ENCODE measurements at places on chromosomes 1 and 21. TPM values are rescaled to one million over a fixed set of nuclear protein-coding genes. Genes with fewer than 3 reads are reported as not detected.

- H3K4me3 ChIP-seq, result no peak overlapping the region
- H3K27ac ChIP-seq, result no peak overlapping the region
- H3K4me1 ChIP-seq, result no peaks in the 10 kb centered on the region
- peaks cover 91% of the 10 kb centered on the region for H3K36me3 ChIP-seq
- no peaks in the 10 kb centered on the region for H3K27me3 ChIP-seq
- no peak for DNase-seq
Measured at GRCh38 chr1:171576144-171576543, 45.9 kb upstream of the MYOCOS start.

GRCh38 chr1:245770156-245770555 is 615.4 kb downstream of the KIF26B start:
- no peak overlapping the region for H3K4me3 ChIP-seq
- no peaks in the 10 kb centered on the region for H3K27me3 ChIP-seq
- DNase-seq, result no peak
- no peaks in the 10 kb centered on the region for H3K4me1 ChIP-seq

- no peaks in the 10 kb centered on the region for H3K27me3 ChIP-seq
- DNase-seq, result no peak
- H3K36me3 ChIP-seq, result no peaks in the 10 kb centered on the region
- H3K27ac ChIP-seq, result no peak overlapping the region
- H3K4me1 ChIP-seq, result no peaks in the 10 kb centered on the region
Measured at GRCh38 chr1:53592521-53592982, 133.4 kb downstream of the DMRTB1 start.

DNA sequence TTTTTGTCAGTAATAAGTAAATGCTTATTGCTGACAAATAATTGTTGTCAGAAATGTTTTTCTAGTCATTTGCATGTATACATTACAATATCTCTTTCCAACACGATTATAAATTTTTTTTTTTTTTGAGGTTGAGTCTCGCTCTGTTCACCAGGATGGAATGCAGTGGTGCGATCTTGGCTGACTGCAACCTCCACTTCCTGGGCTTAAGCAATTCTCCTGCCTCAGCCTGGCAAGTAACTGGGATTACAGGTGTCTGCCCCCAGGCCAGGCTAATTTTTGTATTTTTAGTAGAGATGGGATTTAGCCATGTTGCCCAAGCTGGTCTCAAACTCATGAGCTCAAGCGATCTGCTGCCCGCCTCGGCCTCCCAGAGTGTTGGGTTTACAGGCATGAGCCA is 72.0 kb upstream of the ATF3 start:
- H3K27me3 ChIP-seq, result peaks cover 7% of the 10 kb centered on the region
- no peaks in the 10 kb centered on the region for H3K4me1 ChIP-seq
- H3K4me3 ChIP-seq, result no peak overlapping the region
- DNase-seq, result no peak
- H3K27ac ChIP-seq, result no peak overlapping the region
- no peaks in the 10 kb centered on the region for H3K36me3 ChIP-seq

- H3K4me3 ChIP-seq, result no peak overlapping the region
- DNase-seq, result no peak
- H3K4me1 ChIP-seq, result no peaks in the 10 kb centered on the region
- no peak overlapping the region for H3K27ac ChIP-seq
- no peaks in the 10 kb centered on the region for H3K27me3 ChIP-seq
Measured at GRCh38 chr1:195664628-195665027, 943.6 kb downstream of the KCNT2 start.

DNA sequence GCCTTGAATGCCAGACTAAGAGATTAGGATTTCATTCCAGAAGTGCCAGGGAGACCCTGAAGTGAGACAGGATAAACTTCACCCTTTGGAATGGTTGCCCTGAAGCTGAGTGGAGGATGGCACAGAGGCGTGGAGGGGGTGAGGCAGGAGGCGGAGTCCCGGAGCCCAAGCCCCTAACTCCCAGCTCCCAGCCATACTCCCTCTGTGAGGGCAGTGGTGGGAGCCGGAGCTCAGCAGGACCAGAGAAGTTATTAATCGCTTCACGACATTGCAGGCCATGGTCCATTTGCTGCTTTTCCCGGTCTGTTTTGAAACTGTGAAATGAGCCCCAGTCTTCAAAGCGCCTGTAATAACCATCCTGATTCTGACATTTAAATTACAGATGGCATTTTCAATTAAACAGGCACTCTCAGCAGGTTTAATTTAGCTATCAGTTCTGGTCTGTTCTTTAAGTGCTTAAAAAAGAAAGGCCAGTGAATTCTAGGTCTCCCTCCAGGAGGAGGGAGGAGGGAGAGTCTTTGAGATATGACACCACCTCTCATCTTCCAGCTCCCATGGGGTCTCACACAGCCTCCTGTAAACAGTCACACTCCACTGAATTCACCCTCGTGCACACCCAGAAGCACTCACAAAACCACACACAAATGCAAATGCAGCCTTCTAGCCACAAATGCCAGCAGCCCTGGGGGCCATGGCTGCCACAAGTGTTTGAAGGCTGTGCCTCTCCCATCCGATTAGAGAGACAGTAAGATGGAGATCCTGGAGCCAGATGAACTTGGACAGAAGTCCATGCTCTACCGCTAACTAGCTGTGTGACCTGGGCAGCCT is 19.6 kb downstream of the FBXO2 start:
- no peak for DNase-seq
- H3K36me3 ChIP-seq, result no peaks in the 10 kb centered on the region
- no peak overlapping the region for H3K27ac ChIP-seq
- H3K4me1 ChIP-seq, result no peaks in the 10 kb centered on the region
- H3K4me3 ChIP-seq, result no peak overlapping the region

DNA sequence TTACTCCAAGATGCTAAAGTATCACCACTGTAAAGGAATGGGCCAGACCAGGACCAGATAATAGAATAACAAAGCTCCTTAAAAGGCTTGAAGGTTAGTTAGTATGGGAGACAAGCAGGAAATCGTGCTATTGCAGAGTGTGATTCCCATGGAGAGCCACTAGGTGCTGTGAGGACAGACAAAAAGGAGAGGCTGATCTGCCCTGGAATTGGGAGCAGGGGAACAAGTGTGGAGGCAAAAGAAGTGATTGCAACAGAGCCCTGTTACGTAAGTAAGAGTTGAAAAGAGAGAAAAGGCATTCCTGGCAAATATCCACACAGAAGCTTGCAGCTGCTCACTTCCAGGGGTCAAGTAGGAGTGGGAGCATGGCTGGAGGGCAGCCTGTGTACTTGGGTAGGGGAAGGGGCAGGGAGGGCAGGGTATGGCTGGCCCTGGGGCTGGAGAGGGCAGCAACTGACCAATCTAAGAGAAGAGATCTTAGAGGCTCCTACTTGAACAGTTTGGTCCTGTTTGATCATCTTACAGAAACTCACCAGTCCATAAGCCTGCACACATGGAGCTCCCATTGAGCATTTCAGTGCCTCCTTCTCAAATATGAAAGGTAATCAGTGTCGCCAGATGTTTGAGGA is 207.7 kb upstream of the GJB5 start:
- no peak overlapping the region for H3K4me3 ChIP-seq
- no peak for DNase-seq
- no peaks in the 10 kb centered on the region for H3K4me1 ChIP-seq
- H3K36me3 ChIP-seq, result no peaks in the 10 kb centered on the region
- H3K27me3 ChIP-seq, result no peaks in the 10 kb centered on the region

- no peak overlapping the region for H3K27ac ChIP-seq
- no peak for DNase-seq
- no peaks in the 10 kb centered on the region for H3K27me3 ChIP-seq
- H3K4me1 ChIP-seq, result no peaks in the 10 kb centered on the region
- no peak overlapping the region for H3K4me3 ChIP-seq
Measured at GRCh38 chr1:43048601-43049011, 89.9 kb upstream of the SLC2A1 start.

- H3K27me3 ChIP-seq, result no peaks in the 10 kb centered on the region
- no peak overlapping the region for H3K27ac ChIP-seq
- no peaks in the 10 kb centered on the region for H3K4me1 ChIP-seq
- no peak overlapping the region for H3K4me3 ChIP-seq
Measured at GRCh38 chr1:147185432-147185831, 13.2 kb upstream of the PRKAB2 start.

GRCh38 chr1:16321176-16321867 is 31.0 kb downstream of the FBXO42 start:
- DNase-seq, result no peak
- no peaks in the 10 kb centered on the region for H3K4me1 ChIP-seq
- H3K4me3 ChIP-seq, result no peak overlapping the region
- no peaks in the 10 kb centered on the region for H3K27me3 ChIP-seq
- peaks cover 3% of the 10 kb centered on the region for H3K36me3 ChIP-seq

- H3K36me3 ChIP-seq, result peaks cover 12% of the 10 kb centered on the region
- H3K4me3 ChIP-seq, result peak overlapping the region; percentile 98
- no peaks in the 10 kb centered on the region for H3K27me3 ChIP-seq
- H3K27ac ChIP-seq, result peak overlapping the region; percentile 87
Measured at GRCh38 chr1:93080179-93080823, 1.2 kb downstream of the MTF2 start.

- H3K4me1 ChIP-seq, result peaks cover 95% of the 10 kb centered on the region
- peak overlapping the region; percentile 80 for H3K27ac ChIP-seq
- no peak for DNase-seq
- H3K27me3 ChIP-seq, result no peaks in the 10 kb centered on the region
- peaks cover 54% of the 10 kb centered on the region for H3K36me3 ChIP-seq
Measured at GRCh38 chr1:209767096-209767495, 11.2 kb downstream of the TRAF3IP3 start.

DNA sequence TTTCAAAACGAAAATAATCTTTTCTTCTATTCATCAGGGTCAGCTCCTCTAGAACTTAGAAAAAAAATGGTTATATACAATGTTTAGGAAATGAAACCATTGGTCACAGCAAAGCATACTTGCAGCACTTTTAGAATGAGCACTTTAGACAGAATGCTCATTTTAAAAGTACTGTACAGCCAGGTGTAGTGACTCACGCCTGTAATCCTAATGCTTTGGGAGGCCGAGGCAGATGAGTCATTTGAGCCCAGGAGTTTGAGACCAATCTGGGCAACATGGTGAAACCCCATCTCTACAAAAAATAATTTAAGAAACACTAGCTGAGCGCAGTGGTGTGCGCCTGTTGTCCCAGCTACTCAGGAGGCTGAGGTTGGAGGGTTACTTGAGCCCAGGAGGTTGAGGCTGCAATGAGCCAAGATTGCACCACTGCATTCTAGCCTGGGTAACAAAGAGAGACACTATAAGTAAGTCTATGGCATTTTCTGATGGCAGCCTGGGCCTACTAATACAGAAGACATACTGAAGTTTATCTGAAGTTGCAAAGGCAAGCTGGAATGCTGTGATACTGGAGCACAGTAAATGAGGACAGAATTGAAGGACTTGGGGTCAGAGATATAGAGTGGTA is 48.9 kb upstream of the ZNF326 start:
- DNase-seq, result no peak
- no peak overlapping the region for H3K27ac ChIP-seq
- no peaks in the 10 kb centered on the region for H3K36me3 ChIP-seq
- H3K4me3 ChIP-seq, result no peak overlapping the region
- no peaks in the 10 kb centered on the region for H3K4me1 ChIP-seq
- H3K27me3 ChIP-seq, result no peaks in the 10 kb centered on the region

DNA sequence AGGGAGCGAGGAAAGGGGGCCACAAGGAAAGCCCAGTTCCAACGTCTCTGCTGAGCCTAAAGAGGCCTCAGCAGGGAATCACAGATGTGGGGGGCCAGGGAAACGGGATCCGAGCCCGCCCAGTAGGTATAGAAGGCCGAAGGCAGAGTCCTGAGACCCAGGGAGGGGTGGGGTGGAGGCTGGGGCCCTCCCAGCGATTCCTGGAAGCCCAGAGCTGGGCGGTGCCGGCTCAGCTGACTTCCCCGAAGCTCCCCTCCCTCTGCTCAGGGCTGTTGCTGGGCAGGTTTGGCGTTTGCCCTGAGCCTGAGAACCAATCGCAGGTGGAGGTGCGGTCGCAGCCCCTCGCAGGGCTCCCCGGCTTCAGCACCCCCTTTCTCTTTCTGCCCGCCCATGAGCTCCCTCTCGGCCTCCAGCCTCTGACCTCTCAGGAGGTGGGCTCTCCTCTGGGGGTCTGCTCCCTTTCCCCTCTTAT is 12.8 kb downstream of the ADAMTSL4 start:
- peaks cover 74% of the 10 kb centered on the region for H3K4me1 ChIP-seq
- H3K36me3 ChIP-seq, result no peaks in the 10 kb centered on the region
- DNase-seq, result peak; percentile 78
- peak overlapping the region; percentile 95 for H3K27ac ChIP-seq

- H3K27ac ChIP-seq, result no peak overlapping the region
- H3K36me3 ChIP-seq, result no peaks in the 10 kb centered on the region
- no peak overlapping the region for H3K4me3 ChIP-seq
- peaks cover 3% of the 10 kb centered on the region for H3K4me1 ChIP-seq
Measured at GRCh38 chr21:46057111-46057709, 40.7 kb upstream of the COL6A2 start.

DNA sequence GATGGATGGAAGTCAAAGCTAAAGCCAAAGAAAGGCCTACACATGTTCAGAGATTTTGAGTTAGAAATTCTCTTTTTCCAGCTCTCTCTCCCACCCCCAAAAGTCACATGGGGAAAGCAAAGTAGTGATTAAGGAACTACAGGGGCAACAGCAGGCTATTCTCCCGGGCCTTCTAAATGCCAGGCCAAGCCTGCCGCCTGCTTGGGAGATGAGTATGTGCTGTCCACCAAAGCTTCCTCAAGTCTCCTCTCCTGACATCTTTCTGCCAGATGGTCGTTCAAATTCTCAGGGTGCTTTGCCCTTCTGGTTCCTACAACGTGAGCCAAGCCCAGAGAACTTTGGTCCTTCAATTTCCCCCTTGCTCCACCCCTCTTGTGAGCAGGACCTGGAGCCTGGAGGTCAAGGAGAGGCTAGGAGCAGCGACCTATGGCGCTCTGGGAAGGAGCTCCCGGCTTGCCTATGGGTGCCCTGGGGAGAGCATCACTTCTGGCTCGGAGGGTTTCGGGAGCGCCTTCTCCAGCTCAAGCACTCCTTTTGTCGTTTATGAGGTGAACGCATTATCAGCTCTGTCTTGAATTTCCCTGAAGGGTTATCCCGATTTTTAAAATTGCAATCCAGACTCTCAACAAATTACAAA is 4.4 kb upstream of the PRRX1 start:
- H3K27me3 ChIP-seq, result peaks cover 30% of the 10 kb centered on the region
- H3K36me3 ChIP-seq, result no peaks in the 10 kb centered on the region
- H3K27ac ChIP-seq, result no peak overlapping the region
- no peaks in the 10 kb centered on the region for H3K4me1 ChIP-seq
- H3K4me3 ChIP-seq, result no peak overlapping the region

- H3K27ac ChIP-seq, result no peak overlapping the region
- DNase-seq, result no peak
- H3K4me1 ChIP-seq, result no peaks in the 10 kb centered on the region
- no peaks in the 10 kb centered on the region for H3K27me3 ChIP-seq
Measured at GRCh38 chr21:41597811-41598231, 89.9 kb upstream of the TMPRSS2 start.

The FCRL2 gene
- total RNA-seq, result 0.17 TPM

The S100A9 gene
- not detected for total RNA-seq

The FRRS1 gene
- 1.1 TPM for total RNA-seq

The TPM3 gene
- total RNA-seq, result 412 TPM

The PRR9 gene
- total RNA-seq, result not detected

The CFHR5 gene
- total RNA-seq, result not detected

The SLC26A9 gene
- not detected for total RNA-seq

The TINAGL1 gene
- not detected for total RNA-seq

Data from CD4-positive, CD25-positive, alpha-beta regulatory T cell (primary cell).